ENCODE measurements at places on chromosomes 5 and 9.
A peak's percentile ranks its signal among the peaks of the same experiment; 100 is the strongest.

- DNase-seq: peak; percentile 25
Observed at GRCh38 chr9:96382175-96382574, 1.3 kb downstream of the SLC35D2 start.

DNA sequence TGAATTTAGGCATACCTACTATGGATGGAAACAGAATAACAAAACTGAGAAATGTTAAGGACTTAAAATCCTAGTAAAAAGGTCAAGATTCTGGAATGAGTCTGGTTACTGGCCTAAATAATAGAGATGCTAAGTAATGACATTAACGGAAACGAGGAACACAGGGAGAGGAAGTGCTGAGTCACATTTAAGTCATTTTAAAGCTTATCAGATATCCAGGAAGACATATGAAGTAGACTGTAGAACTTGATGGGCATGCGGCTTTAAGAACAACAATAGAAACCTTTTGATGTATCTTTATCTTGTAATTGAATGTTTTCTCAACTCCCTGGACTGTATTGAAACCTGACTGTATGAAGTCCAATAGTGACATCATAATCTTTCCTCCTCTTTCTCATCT lies 1251.4 kb upstream of the CDH6 start:
- no peak for DNase-seq

GRCh38 chr9:120933310-120934055 lies 6.9 kb upstream of the TRAF1 start:
- no peak for DNase-seq

DNA sequence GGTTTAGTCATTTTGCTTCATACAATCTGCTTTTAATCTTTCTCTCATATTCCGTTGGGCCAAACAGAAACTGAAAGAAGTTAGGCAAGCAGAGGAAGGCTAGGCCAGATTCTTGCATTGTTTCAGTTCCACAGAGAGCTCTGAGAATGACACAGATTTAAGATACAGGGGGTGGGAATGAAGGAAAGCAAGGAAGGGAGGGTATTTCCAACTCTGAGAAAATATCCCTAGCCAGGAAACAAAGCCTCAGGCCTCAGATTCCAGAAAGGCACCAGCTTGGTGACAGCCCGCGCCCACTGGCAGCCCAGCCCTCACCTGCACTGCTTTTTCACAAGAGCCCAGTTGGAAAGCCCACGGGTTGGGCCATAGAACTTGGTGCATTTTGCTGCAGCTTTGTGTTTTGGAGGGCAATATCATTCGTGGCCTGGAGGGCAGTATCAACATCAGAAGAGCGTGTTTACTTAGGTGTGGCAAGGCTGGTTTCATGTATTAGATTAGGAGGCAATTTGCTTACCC lies 63.5 kb downstream of the ENC1 start:
- peak; percentile 61 for DNase-seq

DNA sequence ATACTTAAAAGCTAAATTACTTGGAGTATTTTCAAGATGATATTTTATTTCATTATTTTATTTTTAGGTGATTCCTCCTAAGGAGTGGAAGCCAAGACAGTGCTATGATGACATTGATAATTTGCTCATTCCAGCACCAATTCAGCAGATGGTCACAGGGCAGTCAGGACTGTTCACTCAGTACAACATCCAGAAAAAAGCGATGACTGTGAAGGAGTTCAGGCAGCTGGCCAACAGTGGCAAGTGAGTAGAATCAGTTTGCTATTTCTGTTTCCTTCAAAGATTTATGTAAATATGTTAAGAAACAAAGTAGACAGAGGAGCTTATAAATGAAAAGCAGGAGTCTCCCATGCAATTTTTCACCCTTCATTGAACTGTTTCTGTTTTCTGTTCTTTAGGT lies 47.8 kb downstream of the KDM4C start:
- DNase-seq: peak; percentile 45

- no peak for DNase-seq
Observed at GRCh38 chr5:136192526-136193321, at the start of gene SMIM32. SMIM32 (minus strand) TSS chr5:136193162; CDS start chr5:136192524, 638 bp downstream.

DNA sequence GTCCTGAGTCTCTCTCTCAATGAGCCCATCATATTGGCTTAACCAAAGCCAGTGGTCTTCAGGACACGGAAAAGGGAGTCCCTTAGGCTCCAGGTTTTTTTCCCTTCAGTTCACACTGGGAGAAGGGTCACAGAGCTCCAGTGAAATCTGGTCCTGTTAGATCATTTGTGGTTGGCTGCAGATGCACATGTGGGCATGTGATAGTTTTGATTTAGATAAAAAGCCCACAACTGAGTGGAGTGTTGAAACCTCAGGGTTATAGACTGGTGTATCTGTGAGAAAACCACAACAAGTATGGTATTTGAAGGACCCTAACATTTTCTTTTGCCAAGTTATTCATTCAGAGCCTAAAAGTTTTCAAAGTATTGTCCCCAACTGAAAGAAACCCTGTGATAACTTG lies 46.7 kb downstream of the PRLR start:
- no peak for DNase-seq

DNA sequence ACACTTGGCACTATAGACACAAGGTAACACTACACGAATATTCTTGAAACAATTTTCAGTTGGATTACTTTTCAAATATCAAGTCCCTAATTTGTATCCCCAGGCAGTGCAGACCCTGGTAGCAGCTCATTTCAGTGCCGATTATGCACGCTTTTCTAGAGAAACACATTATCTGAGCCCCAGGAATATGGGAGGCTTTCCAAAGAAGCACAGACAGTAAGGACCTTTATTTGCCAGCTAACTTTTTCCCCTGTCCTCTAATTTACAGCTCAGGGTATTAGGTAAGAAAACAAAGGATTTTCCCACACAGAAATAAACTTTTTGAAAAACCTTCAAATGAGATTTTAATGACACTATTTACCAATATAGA lies 852.3 kb upstream of the DMAC1 start:
- no peak for DNase-seq

GRCh38 chr9:16540743-16541613 lies 329.5 kb downstream of the BNC2 start:
- peak; percentile 28 for DNase-seq

DNA sequence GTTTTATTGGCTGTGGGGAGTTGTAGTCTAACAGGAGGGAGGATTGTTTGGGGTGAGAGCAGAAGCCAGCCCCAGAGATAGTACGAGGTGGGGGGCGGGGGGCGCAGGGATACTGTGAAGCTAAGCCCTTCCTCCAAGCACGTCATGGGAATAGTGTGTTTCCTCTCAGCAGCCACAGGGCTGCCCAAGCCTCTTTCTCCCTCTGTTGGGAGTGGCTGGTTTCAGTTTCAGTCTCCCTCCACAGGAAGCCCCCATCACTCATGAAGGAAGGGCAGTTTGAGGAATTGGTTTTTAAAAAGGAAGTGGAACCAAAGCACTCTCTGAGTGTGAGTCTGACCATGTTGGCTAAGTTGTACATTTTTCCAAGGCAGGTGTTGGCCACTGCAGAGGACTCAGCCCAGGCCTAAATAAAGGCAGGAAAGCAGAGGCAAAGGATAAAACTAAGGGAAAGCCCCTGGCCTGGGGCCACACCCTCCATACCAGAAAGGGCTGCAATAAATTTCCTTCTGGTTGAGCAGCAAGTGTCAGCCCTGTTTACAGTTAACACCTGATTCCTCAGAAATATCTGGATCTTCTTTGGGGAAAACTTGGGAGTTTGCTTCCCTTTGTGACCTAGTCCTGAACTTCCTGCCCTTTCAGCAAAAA lies 3.2 kb downstream of the RAB24 start:
- DNase-seq: peak; percentile 70

- no peak for DNase-seq
Observed at GRCh38 chr9:19527663-19528062, 118.9 kb downstream of the ACER2 start.

DNA sequence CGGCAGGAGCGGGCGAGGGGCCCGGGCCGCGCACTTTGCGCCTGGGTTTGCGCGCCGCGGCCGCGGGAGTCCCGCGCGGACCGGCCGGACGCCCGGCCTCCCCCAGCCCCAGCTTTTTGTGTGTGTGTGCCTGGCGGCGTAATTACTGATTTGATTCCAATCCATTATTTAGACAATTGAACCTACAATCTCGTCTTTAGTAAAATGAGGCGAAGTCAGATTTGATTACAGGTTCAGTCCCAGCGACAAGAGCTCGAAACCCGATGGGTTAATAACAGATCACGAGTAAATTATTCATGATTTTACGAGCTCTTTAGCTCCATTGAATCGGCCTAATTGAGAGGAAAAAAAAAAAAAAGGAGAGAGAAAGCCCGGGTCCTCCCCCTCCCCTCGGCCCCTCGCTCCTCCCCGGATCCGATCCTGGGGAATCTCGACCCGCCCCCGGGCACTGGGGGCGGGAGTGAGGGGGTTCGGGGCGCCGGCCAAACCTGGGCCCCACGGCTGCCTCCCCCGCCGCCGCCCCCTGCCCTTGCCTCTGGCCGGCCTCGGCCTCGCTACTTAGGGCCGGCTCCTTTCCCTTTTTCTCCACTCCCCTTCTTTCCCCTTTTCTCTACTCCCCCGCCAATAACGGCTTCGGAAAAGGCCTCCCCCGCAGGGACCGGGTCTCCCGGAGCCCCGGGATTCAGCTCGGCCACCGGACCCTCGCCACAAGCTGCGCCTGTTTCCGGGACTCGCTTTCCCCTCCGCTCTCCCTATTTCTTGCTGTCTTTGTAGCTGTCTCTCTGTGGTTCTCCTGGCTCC lies 6.6 kb downstream of the LHX2 start:
- DNase-seq: no peak

- no peak for DNase-seq
Observed at GRCh38 chr5:32734827-32735378, 23.8 kb downstream of the NPR3 start.

DNA sequence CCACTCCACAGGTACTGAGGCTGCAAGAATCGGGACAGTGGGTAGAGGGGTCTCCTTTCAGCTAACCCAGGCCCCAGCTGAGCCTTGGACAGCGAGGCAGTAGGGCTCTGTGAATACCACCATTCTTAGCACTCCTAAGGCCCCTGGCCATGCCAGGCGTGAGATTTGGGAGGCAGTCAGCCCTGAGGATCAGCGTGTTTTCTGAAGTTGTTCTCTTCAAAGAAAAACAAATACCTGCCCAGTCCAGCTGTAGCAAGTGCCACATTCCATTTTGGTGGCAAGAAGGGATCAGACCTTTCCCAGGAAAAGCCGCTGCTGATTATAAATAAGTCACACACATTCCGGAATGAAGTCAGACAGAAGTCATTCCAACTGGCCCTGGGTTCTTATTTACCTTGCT lies 47.8 kb downstream of the RALGPS1 start:
- DNase-seq: no peak

GRCh38 chr5:72125941-72126620 lies 18.8 kb downstream of the MAP1B start:
- peak; percentile 69 for DNase-seq

- DNase-seq: peak; percentile 41
Observed at GRCh38 chr5:10607023-10607665, 43.3 kb downstream of the ANKRD33B start.

GRCh38 chr5:144367991-144368390 lies 197.3 kb downstream of the KCTD16 start:
- DNase-seq: no peak

DNA sequence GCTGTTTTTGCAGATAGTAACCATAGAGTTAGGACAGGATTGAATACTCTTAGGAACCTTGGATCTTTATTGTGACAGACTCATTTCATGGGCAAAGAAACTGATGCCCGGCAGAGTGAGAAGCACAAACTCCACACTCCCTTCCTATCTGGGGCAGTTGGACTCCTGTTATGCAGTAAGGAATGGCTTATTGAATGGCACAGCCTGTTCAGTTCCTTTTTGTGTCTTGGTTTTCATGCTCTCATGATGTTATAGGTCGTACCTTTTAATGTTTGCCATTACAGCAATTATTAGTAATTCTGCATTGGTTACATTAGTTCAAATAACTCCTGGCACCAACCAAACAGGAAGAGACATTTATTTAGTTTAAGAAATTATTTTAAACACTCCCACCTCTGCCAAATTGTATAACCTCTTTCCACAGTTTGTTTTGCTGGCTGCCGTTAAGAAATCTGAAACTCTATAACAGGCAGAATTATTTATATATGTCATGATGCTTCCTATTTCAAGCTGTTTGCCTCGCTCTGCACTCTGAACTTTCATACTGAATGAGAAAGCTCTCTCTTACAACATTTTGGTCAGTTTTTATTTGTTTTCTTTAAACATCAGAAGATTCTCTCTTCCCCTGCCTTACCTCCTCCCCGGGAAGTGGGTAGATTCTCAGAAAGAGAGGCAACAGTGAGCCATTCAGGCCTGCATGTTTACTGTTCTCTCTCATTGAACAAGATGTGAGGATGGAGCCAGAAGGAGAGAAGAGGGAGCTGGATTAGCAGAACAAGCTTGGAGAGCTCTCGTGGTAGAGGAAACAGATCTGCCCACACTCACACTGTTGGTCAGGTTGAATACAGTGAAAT lies 144.4 kb downstream of the ARHGEF28 start:
- DNase-seq: no peak

GRCh38 chr5:173304591-173304988 lies 23.6 kb downstream of the STC2 start:
- no peak for DNase-seq

- DNase-seq: no peak
Observed at GRCh38 chr9:130868230-130868629, 28.4 kb downstream of the QRFP start.

DNA sequence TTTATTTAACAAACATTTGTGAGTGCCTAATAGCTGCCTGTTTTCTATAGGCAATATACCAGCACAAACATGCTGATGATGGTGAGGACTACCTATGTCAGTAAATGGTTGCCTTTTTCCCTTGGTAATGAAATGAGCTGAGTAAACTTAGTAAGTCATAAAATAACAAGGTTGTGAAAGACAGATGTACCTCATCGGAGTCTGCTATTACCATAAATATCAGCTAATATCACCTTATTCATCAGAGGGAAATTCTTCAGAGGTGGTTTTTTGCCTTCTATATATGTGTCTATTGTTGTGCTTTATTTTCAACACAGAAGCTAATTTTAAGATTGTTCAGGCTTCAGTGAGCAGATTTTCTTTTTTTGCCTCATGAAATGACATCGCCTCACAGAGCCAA lies 1040.5 kb downstream of the DTWD2 start:
- no peak for DNase-seq

DNA sequence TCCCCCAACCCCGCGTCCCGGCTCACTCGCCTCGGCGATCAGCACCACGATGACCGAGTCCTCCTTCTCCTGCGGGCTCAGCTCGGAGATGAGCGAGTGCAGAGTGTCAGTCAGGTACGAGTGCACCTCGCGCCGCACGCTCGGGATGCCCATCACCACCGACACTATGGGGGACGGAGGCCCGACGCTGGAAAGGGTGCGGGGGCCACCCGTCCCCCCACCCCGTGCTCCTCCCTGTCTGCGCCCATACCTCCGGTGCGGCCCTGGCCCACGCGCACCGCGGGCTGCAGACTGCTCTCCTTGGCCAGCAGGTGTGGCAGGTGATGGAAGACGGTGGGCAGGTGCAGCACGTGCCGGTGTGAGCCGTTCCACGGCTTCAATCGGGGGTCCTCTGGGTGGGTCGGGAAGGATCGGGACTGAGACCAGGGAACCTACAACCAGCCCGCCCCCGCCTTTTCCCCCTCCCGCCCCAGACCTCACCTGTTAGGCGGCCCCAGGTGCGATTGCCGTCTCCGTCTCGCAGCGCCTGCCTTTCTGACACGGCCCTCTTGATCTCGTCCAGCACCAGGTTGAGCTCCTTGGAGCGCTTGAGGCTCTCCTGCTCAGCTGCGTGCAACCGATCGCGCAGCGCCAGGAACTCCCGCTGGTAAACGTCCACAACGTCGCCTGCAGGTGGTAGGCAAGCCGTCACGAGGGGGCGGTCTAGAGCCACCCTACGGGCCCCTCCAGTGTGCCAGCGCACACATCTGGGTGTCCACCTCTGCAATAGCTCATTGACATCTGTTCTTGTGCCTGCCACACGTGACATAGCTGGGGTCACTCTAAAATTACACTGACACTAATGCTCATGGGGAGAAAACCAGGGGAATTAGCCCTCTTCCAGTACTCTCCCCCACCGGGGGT lies 5.1 kb downstream of the MGAT4B start:
- DNase-seq: peak; percentile 55

- DNase-seq: no peak
Observed at GRCh38 chr9:42386477-42386876, 203.0 kb downstream of the SPATA31A6 start.
